ENCODE measurements at places on chromosomes 7 and 10.

GRCh38 chr10:101938305-101939007 is 94.9 kb upstream of the KCNIP2 start:
- DNase-seq, result no peak

GRCh38 chr10:78688901-78689583 is 379.7 kb upstream of the ZMIZ1 start:
- no peak for DNase-seq

DNA sequence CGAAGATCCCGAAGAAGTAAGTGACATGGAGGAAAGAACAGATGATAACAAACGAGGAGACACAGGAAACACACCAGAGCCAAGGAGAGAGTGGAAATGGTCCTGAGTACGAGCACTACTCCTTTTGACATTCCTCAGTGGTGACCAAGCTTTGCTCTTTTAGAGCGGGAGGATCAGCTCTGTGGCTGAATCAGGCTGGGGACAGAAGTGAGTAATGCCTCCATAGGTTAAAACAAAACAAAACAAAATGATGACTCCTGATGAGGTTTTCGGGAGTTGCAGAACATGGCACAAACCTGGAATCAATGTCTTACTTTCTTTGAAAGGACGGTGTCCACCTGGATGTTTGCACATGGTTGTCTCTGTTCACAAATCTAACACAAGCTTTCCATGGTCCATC is 30.3 kb upstream of the TCF7L2 start:
- DNase-seq, result no peak

- no peak for DNase-seq
These were observed 23.6 kb upstream of the ITGB8 start for GRCh38 chr7:20307119-20307518.

- DNase-seq, result no peak
These were observed 175.9 kb downstream of the USP6NL start for GRCh38 chr10:11435581-11435981.

Measured in cortex of kidney (tissue), 1 donor.